ENCODE measurements at places on chromosomes 4 and X.

DNA sequence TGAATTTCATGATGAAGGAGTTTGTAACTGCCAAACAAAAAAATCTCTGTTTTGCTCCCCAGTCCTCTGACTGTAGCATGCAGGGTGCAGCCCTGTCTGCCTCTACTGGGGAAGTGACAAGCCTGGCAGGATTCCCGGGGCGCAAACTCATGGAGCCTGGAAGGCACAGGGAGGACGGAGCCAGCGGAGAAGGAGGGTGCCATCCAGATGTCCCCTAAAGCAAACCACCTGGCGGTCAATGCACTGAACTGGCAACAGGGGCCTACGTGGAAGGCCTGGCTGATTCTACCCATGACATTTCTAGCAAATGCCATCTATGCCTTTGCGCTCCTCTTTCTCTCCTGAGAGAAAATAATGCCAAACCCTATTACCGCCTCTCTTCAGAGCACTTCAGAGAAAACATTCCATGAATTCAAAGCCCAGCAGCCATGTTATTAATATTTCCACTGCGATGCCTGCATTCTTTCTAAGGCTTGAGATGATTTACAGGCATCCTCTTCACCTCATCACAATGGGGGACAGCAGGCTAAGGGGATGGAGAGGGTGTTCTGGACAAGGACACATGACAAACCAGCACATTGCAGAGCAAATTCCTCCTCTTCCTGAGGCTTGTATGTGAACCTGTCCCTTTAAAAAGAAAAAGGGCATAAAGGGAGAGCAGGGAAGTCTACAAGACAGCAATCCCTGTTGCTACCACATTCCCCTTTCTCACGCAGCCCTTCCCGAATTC lies 329.3 kb upstream of the NOCT start:
- DNase-seq: no peak

DNA sequence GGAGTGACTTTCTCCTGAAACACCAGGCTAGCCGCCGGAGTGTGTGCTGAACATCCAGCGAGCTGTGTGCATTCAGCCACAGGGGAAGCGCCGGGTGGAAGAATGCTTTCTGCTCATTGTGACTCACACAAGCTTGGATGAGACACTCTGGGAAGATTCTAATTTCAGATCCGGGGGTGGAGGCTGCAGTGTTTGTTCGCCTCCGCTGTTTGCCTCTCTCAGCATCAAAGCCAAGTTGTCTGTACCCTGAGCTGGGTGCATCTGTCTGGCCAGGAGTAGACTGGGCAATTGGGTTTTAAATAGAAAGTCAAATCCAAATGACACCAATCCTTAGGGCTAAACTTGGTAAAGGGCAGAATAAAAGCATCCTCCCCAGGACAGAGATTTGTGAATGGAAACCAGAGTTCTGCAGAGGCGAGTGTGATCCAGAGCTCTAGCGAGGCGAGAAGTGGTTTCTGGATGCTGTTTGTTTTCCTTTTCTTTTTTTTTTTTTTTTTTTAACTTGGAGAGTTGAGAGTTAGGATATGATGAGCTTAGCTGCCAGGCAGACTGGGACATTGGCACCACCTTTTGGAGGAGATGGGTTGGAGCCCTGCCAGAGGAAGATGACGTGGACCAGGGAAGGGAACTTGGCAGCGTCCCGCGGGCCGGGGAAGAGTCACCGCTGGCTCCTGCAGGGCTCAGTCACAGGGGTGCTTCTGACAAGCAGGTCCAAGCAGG lies 196.0 kb upstream of the PSAPL1 start:
- no peak for DNase-seq

GRCh38 chr4:158890294-158890693 lies 121.5 kb downstream of the FNIP2 start:
- DNase-seq: no peak

DNA sequence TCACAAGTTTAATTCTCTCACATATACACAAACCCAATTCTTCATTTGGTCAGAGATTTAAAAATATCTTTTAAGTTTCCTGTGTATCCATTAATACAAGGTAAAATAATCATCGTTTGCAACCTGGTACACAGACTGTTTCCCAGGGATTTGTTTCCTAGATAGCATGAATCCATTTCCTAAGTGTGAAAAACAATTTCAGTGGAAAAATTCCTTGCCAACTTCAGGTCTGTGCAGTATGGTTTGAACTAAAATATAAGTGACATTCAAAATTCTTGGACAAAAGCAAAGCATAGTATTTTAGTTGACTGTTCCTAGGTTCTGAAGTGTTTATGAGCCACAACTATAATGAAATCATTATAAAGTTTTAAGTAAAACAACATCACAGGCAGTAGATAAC lies 24.4 kb downstream of the NAF1 start:
- no peak for DNase-seq

DNA sequence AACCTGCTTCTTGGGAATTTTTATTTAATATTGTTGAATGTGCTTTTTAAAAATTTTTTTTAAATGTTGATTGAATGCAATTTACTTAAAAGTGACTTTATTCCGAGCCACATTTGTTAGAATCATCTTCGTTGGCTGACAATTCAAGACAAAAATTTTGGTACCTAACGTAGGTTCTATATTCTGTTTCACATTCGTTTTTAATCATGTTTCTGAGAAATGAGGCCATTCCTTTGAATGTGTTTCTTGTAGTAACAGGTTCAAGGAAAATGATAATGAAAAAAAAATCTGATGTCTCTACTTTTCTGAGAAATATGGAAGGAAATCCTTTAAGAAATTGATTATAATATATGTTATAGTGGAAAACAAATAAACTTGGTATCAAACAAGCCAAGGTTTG lies 92.3 kb upstream of the DCLK2 start:
- DNase-seq: no peak

- DNase-seq: no peak
Observed at GRCh38 chr4:41614519-41614918, 76.6 kb downstream of the LIMCH1 start.

DNA sequence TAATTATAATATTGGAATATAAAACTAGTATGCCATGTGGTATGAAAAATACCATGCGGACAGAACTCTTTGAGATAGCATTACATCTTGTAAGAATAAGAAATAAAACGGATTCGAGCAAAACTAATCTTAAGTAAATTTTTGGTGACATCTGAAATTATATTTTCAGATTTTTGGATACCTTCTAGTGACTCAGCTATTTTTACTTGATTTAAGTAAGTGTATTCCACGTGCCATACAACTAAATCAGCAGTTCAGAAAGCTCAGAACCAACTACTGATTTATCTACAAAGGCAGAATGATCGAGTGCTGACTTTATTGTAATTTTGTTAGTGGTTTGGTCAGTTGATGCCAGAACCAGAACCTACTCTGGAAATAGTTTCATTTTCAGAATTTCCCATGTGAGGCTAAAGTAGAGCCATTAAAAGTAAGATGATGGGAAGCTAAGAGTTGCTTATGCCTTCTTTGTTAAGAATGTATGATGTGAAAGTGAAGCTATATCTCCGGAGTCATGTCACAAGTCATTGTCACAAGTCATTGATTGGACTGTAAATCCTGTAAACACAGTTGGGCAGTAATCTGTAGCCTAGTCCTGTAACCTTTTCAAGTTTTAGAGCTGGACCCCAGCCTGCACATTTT lies 4.0 kb downstream of the ING2 start:
- DNase-seq: no peak

GRCh38 chrX:13090339-13091110 lies 46.1 kb upstream of the FAM9C start:
- DNase-seq: no peak

DNA sequence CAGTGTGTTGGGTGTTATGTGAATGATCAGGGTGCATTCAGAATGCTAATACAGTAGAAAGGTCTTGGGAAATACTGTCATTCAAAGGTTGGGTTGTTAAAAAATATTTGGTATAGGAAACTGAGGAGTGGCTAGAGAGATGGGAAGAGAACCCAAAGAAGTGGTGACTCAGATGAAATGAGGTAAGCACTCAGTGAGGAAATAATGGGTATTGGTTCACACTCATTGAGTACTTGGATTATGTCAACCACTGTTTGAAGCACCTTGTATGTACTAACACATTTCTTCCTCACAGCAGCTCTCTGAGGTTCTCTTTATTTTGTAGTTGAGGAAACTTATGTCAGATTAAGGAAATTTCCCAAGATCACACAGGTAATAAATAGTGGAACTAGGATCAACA lies 40.8 kb upstream of the NUDT6 start:
- DNase-seq: no peak

DNA sequence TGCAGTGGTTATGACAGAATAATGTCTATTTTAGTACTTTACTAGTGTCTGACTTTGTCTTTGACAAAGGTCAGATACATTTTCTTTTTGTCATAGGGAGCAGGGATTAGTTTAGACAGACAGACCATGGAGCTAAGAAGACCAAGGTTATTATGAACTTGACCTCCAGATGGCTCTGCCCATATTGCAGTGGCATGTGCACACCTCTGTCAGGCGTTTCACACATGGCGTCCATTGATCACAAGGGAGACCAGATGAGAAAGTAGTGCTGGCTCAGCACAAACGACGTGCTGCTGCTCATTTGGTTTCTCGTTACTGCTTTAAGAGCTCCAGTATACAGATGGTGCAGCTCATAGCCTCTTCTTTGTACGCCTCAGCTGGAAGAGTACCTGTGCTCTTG lies 56.3 kb upstream of the HPSE start:
- no peak for DNase-seq

- DNase-seq: no peak
Observed at GRCh38 chr4:6188687-6189305, 11.6 kb downstream of the JAKMIP1 start.

GRCh38 chr4:1663549-1663948 lies 20.6 kb downstream of the FAM53A start:
- DNase-seq: no peak

- no peak for DNase-seq
Observed at GRCh38 chr4:137949746-137950145, 292.4 kb downstream of the SLC7A11 start.

DNA sequence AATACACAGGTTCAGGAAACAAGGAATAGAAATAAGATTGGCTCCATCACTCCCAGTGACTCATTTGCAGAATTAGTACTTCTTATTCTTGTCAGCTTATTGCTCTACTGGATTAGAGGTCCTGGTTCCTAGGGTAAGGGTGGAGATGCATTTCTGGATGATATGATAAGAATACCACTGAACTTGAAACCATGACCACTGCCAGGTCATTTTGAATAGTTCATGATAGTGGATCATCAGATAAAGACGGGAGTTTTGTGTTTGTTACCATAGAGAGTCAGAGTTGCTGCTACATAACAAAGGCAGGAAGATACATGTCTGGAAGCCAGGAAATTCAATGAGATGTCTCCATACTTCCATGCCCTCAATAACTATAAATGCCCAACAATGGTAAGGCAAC lies 109.2 kb upstream of the FAT1 start:
- no peak for DNase-seq

GRCh38 chr4:83316459-83317165 lies 18.0 kb downstream of the HPSE start:
- no peak for DNase-seq

- no peak for DNase-seq
Observed at GRCh38 chr4:83212041-83212851, 72.4 kb downstream of the COQ2 start.

GRCh38 chr4:139622901-139623381 lies 42.7 kb upstream of the MGST2 start:
- no peak for DNase-seq

DNA sequence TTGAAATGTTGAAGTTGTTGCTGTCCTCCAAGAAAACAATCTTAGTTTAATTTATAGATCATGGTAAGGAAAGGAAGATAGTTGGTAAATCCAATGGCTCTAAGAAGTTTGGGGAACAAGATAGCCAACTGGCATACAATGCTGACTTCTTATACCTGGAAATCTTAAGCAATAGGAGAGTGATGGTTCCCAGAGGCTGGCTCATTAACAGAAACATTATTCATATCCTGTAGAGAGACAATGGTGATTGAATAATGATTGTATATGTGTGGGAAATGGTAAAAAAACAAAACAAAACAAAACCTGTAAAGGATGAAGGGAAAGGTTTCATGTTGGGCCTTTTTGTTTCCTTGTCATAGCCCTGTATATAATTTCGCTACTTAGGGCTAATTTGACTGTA lies 174.9 kb upstream of the CTSO start:
- no peak for DNase-seq

- no peak for DNase-seq
Observed at GRCh38 chr4:183100827-183101226, 1.8 kb downstream of the WWC2 start.

- DNase-seq: no peak
Observed at GRCh38 chrX:132636080-132636479, 147.2 kb upstream of the MBNL3 start.

DNA sequence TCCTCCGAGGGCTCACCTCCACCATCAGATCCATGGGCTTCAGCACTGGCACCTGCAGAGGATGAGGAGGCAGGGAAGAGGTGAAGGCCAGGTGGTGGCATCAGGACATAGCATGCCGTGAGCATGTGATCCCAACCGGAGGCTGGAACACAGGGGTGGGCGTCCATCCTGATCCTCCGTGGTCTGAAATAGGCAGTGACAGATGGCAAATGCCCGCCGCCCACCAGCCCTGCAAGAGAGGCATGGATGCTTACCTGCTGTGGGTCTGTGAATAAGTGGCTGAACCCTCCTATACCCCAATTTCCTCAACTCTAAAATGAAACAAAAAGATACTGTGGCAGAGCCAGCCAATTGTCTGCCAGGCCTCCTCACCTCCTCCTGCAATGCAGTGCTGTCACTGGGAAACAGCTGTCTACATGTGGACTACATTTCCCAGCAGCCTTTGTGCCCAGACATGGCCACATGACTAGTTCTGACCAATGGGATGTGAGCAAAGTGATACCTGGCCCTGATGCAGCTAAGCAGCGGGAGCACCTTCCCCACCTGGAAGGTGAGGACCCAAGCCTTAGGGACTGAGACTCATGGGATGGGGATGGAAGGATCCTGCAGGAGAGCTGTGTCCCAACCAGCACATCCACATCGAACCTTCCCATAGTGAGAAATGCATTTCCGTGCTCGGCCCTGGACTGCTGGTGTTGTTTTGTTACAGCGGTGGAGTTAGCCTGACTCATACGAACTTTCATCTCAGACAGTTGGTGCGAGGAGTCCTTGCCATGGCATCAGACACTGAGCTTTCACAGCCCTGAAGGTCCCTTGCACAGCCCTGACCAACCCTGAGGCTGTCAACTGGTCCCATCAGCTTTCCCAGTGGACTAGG lies 99.5 kb downstream of the PPP2R2C start:
- DNase-seq: peak; percentile 67

DNA sequence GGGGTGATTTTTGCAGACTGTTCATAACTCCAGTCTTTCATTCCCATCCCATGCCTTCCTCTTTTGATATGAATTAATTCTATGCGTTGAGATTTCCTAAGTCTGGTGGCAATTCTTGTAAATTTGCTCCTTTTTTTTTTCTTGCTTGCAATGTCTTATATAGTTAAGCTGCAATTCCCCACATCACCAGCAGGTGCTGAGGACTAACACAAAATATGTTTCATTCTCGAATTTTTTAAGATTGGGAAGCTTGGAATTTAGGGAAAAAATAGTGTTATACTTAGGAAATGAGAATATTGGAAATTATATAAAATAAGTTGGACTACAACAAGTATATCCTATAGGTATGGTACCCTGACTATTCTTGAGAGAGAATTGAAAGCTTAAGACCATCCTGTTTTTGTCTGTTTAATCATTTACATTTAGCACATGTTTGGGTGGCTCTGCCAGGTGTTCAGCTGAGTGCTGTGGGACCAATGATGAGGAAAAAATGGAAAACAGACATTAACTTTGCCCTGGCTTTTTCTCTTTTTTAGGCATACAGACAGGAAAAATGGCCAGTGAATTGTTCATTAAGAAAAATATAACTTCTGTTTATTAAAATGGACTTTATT lies 30.2 kb downstream of the AFF2 start:
- DNase-seq: no peak

GRCh38 chrX:133810925-133811324 lies 174.5 kb downstream of the GPC3 start:
- DNase-seq: no peak

Data from GM19239 (cell line).